AG09309 (cell line): ENCODE measurements at places on chromosomes 1 and 21.
A peak's percentile ranks its signal among the peaks of the same experiment; 100 is the strongest.

DNA sequence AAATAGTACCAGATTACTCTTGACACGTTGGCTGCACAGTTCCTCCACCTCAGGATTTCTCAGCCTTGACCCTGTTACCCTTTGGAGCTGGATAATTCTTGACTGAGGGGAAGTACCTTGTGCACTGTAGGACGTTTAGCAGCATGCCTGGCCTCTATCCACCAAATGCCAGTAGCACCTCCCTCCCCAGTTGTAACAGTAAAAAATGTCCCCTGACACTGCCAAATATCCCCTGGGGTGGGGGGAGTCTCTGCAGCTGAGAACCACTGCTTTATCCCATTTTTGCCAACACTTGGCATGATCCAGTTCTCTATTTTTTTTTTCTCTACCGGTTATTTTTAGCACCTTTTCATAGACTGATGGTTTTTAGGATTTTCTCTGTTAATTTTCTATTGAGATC, 34.0 kb downstream of the C1orf198 start:
- DNase-seq = no peak

- no peak for DNase-seq
Observed at GRCh38 chr1:110872745-110873720, at the start of gene CD53. Gene CD53 (plus strand): TSS chr1:110873148. CDS start chr1:110891409, 18,261 bp downstream.

GRCh38 chr21:33113131-33113530, 43.2 kb downstream of the OLIG1 start:
- DNase-seq = no peak

- no peak for DNase-seq
Observed at GRCh38 chr21:35398346-35398982, 349.4 kb upstream of the RUNX1 start.

GRCh38 chr1:47388030-47388890, 27.8 kb upstream of the FOXE3 start:
- DNase-seq = no peak

GRCh38 chr1:230067419-230067870, 407 bp downstream of the GALNT2 start:
- DNase-seq = no peak

- DNase-seq = no peak
Observed at GRCh38 chr1:173444757-173445156, 32.4 kb upstream of the PRDX6 start.

DNA sequence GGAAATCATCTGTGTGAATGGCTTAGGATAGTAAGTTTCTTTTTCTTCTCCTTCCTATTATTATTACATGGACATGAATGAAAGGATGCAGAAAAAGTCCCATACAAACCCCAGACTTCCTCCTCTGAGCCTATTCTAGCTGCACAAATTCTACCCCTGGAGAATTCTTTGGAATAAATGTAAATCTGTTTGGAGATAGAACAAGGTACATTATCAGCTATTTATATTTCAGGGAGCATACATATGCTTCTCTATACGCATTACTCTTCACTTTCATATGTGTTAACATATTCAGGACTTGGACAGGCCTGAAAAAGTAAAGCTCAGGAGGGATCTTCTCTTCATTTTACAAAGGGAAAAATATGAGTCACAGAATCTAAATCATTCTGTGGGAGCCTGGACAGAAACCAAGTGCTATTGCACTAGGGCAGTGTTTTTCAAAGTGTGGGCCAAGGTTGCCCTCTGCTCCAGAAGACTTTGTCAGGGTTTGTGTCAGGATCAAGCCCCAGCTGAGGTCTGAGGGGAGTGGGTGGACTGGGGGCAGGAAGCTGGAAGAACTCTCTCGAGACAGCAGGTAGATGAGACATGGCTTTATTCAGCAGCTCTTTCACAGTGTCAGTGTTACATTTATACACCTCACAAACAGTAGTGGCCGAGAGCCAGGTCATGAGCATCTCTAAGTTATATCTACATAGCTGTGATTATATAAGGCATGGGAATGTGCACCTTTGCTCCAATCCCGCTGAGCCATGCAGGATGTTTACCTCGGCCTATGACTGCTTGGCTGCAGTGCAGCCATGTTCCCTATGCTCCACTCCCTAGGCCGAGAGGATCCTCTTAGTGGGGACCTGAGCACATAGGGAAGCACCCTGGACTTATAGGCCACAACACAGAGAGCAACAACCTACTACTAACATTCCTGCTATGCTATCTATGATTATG, 114.3 kb downstream of the GDAP2 start:
- DNase-seq = no peak

- DNase-seq = peak; percentile 81
Observed at GRCh38 chr21:38263493-38263892, 6.7 kb downstream of the KCNJ15 start.

DNA sequence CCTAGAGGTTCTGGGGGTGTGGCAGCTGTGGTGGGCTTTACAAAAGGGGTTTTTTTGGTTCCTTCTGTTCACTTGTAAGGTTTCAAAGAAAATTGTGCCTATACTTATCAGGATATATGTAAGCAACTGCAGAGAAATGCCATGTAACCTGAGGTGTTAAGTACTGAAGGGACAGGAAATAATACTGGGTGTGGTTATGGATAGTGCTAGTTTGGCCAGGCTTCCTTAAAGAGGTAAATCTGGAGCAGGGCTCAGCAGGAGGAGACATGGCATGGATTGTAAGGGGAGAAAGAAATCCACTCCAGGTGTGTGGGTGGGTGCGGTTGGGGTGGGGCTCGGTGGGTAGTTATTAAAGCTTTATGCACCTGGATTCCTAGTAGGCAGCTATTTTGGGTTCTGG, 28.3 kb downstream of the KIRREL1 start:
- DNase-seq = no peak

DNA sequence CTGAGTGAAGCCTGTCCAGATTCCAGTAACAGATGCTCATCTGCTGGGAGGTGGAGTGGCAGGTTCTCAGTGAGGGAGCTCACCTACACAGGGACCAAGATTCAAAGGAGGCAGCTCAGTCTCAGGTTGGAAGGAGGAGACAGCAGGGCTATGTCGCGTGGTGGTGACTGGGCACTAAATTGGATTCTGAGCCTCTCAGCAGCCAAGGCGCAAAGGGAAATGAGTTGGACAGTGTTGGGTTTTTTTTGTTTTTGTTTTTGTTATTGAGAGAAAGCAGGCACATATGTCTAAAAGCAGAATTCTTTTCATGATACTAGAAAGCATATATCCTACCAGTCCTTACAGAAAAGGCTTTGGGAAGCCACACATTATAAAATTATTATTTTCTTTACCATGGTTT, 26.2 kb downstream of the UMODL1 start:
- no peak for DNase-seq

DNA sequence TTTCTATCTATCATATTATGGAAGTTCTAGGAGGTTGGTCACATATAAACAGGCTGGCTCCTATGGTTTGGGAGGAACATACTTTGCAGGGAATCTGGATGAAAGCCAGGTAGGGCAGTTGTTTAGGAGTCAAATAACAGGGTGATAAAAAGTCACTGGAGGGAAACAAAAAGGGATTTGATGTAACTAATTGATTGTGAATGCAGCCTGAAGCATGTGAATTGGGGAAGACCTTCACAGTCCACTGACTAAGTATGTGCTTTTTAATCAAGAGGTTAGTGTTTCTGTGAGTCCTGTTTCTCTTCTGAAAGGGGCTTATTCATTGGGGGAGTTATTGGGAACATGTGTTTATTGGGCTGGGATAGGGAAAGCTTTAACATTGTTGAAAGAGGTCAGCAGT, 41.3 kb downstream of the HMCN1 start:
- DNase-seq = no peak

GRCh38 chr1:30684259-30684658, 39.1 kb downstream of the MATN1 start:
- DNase-seq = no peak

- DNase-seq = peak; percentile 32
Observed at GRCh38 chr1:52059321-52059720, 3.2 kb downstream of the BTF3L4 start.

DNA sequence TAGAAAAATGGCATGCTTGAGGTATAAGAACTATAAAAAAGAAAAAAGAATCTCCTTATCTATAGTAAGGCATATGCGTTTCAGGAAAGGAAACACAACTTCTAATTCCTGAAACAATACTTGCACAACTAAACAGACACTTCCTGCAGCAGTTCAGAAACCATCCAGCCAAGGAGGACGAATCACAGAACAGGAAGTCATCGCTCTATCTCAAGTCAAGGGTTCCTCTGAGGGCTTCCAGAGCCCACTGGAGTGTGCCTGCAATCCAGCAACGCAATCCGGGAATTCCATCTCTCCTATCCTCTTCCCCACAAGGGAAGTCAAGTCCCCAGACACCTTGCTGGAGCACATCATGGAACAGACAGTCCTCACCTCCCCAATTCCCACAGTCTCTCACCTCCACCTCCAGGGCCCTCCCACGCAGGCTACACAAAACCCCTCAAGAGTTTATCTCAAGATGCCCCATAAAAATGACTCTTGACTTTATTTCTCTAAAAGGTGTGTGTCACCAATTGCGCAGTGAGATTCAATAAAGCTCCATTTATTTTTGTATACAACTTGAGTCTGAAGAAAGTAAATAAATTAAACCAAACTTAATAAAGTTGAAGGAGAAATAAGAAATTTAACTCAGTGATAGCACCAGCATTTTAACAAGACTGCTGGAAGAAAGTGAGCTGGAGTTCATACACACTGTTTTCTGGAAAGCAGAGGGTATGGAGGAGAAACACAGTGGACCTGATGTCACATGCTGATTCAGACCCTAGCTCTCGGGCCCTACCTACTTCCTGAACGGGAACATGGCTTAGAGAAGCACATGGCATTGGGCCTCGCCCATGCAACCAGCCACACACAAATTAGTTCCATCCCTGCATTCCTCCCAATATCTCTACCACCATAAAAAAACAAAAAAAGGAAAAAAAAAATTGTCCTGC, 39.9 kb downstream of the SIPA1L2 start:
- DNase-seq = no peak

- DNase-seq = no peak
Observed at GRCh38 chr1:109137958-109138357, 24.0 kb downstream of the ELAPOR1 start.

GRCh38 chr21:40699366-40699765, 147.6 kb downstream of the DSCAM start:
- DNase-seq = no peak

GRCh38 chr1:245481261-245481660, 326.5 kb downstream of the KIF26B start:
- no peak for DNase-seq

GRCh38 chr1:225707824-225708223, 54.9 kb upstream of the ENAH start:
- DNase-seq = no peak

DNA sequence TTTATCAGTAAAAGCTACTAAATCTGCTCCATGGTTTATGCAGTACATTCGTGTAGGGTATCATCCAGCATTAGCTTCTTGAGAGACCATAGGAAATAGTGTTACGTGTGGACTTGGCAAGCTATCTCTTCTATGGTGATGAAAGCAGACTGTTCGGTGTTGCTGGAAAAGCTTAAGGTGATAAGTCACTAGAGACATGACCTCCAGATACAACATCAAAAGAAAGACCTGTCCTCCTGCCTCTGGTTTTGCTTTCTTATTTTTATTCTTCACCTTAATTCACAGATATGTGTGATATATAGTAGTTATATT, 53.5 kb upstream of the S1PR1 start:
- DNase-seq = no peak

GRCh38 chr1:74534241-74534640, 21.8 kb upstream of the LRRC53 start:
- peak; percentile 17 for DNase-seq

- no peak for DNase-seq
Observed at GRCh38 chr21:35249636-35250035, 200.5 kb upstream of the RUNX1 start.

DNA sequence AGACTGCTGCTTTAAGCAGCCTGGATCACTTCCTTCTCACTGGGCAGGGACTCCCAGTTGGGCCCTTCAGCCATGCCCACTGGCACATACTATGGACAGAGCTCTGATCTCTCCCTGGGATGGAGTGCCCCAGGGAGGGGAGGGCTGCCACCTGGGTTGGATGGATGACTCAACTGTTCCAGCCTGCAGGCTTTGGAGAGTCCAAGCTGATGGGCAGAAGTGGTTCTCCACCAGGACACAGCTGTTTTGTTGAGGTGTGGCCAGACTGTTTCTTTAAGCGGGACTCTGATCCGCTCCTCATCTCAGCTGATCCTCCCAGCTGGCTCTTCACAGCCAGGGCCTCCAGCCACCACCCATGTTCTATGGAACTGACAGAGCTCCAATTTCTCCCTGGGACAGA, 166.9 kb downstream of the MAGI3 start:
- DNase-seq = no peak

DNA sequence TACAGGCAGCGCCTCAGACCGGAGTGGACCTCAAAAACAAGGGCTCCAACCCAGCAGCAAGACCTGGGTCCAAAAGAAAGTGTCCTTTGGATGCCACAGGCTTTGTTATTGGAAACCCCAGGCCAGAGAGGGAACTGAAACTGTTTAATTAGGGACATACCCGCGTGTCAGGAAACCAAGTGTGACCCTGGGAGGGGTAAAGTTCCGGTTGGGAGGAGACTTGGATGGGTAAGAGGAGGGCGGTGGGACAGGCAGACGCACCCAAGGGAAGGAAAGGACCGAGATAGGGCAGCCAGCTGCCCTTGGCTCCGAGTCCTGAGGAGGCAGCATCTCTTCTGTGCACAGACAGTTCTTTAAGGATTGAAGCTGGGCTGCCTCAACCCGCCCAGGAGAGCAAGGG, 71.4 kb downstream of the CDC7 start:
- no peak for DNase-seq

GRCh38 chr1:186623551-186623950, 56.7 kb downstream of the PTGS2 start:
- DNase-seq = no peak

DNA sequence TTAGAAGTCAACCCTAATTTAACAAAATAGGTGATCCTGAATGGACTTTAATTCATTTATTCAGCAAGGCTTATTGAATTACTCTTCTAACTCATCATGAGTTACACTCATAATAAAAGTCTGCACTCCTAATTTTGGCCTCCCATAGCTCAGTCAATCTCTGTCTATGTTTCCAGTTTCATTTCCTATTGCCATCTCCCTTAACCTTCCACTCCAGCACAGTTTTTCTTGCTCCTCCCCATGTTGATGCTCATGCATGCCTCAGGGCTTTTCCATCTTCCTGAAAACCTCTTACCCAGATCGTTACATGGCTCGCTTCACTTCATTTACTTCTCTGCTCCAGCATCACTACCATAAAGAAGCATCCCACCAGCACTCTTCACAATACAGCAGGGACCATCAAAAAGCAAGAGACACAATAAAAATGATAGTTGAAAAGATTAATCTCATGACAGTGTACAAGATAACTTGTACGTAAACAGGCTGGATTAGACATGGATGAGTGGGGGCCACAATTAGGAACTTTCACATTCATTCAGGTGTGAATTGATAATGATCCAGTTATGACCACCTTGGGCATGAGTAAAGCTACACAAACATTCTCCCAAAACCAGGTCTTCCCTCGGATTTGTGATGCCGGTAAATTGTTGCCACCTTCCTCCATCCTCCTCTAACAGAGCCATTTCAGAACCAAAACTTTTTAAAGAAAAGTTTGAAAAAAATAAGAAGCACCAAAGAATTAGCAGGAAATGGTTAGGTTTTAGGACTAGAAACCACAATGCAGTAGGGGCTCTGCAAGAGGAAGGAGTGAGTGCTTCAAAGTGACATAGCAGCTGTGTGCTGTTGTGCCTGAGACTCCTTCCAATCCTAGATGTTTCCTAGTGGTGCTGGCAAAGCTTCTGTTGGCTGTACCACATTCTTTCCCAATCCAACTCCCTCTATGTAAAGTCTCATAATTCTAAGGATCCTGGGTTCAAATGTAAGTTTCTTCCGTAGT, 89.8 kb downstream of the OLFML2B start:
- no peak for DNase-seq
